ENCODE measurements at places on chromosomes 2 and 18. TPM values are rescaled to one million over a fixed set of nuclear protein-coding genes. Genes with fewer than 3 reads are reported as not detected.

Gene PSMA8
- total RNA-seq, result not detected

Gene CCT4
- 98.3 TPM for total RNA-seq

Gene SPEG
- total RNA-seq, result 114 TPM

Gene SCG2
- not detected for total RNA-seq

GRCh38 chr2:96907115-96908041, 37.5 kb upstream of the SEMA4C start:
- no peaks in the 10 kb centered on the region for H3K36me3 ChIP-seq
- DNase-seq, result peak; percentile 90
- H3K27ac ChIP-seq, result peak overlapping the region; percentile 95
- peaks cover 28% of the 10 kb centered on the region for H3K4me1 ChIP-seq
- peak overlapping the region; percentile 30 for H3K4me3 ChIP-seq

GRCh38 chr2:69188182-69188900, 175.4 kb downstream of the ANTXR1 start:
- H3K4me3 ChIP-seq, result no peak overlapping the region
- H3K27ac ChIP-seq, result no peak overlapping the region
- no peaks in the 10 kb centered on the region for H3K27me3 ChIP-seq
- DNase-seq, result no peak
- H3K36me3 ChIP-seq, result peaks cover 10% of the 10 kb centered on the region

GRCh38 chr2:22904126-22904684, 480.8 kb upstream of the KLHL29 start:
- no peak overlapping the region for H3K4me3 ChIP-seq
- no peaks in the 10 kb centered on the region for H3K27me3 ChIP-seq
- H3K4me1 ChIP-seq, result no peaks in the 10 kb centered on the region
- no peaks in the 10 kb centered on the region for H3K36me3 ChIP-seq
- H3K27ac ChIP-seq, result no peak overlapping the region

DNA sequence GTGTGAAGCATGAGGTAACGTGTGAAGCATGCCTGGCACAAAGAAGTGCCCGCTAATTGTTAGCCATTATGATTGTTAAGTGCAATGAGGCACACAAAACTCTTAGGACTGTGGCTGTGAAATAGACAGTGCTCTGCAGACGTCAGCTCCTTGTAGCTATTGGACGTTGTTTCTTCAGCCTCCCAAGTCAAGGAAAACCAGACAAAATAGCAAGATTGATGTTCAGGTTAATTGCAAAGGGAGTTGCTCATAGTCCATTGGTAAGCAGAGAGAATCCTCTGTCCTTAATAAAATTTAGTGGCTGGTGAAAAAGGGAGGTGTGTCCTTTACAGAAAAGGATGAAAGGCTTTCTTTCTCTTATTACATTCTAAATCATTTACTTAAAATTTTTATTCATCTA, 54.6 kb upstream of the MBP start:
- no peaks in the 10 kb centered on the region for H3K36me3 ChIP-seq
- no peak overlapping the region for H3K4me3 ChIP-seq
- no peaks in the 10 kb centered on the region for H3K4me1 ChIP-seq
- no peak overlapping the region for H3K27ac ChIP-seq
- no peaks in the 10 kb centered on the region for H3K27me3 ChIP-seq

- peaks cover 6% of the 10 kb centered on the region for H3K27me3 ChIP-seq
- no peaks in the 10 kb centered on the region for H3K36me3 ChIP-seq
- no peak within 1 kb of the TSS for H3K4me3 ChIP-seq
Measured at GRCh38 chr2:127535422-127535901, at the start of gene MYO7B. TSS of gene MYO7B (plus strand) at chr2:127535683. CDS start at chr2:127559723, 24,040 bp downstream.

- no peaks in the 10 kb centered on the region for H3K36me3 ChIP-seq
- H3K4me3 ChIP-seq, result no peak overlapping the region
- no peak overlapping the region for H3K27ac ChIP-seq
- no peak for DNase-seq
Measured at GRCh38 chr2:29567906-29568520, 353.4 kb downstream of the ALK start.

- H3K27ac ChIP-seq, result no peak overlapping the region
- H3K36me3 ChIP-seq, result no peaks in the 10 kb centered on the region
- no peak for DNase-seq
- H3K4me3 ChIP-seq, result no peak overlapping the region
Measured at GRCh38 chr2:64972876-64973275, 16.3 kb upstream of the SLC1A4 start.

Gene ARHGAP15
- 3.1 TPM for total RNA-seq

DNA sequence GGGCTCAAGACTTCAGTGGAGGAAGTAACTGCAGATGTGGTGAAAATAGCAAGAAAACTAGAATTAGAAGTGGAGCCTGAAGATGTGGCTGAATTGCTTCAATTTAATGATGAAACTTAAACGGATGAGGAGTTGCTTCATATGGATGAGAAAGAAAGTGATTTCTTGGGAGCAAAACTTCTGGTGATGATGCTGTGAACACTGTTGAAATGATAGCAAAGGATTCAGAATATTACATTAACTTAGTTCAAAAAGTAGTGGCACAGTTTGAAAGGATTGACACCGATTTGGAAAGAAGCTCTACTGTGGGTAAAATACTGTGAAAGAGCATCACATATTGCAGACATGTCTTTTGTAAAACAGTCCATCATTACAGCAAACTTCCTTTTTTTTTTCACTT, 638.0 kb downstream of the NYAP2 start:
- no peak for DNase-seq
- no peak overlapping the region for H3K4me3 ChIP-seq
- no peaks in the 10 kb centered on the region for H3K36me3 ChIP-seq
- no peak overlapping the region for H3K27ac ChIP-seq
- H3K27me3 ChIP-seq, result no peaks in the 10 kb centered on the region

All from heart right ventricle (tissue), 16 donors.